ENCODE measurements at places on chromosomes 2 and 18. TPM values are rescaled to one million over a fixed set of nuclear protein-coding genes. Genes with fewer than 3 reads are reported as not detected.
A peak's percentile ranks its signal among the peaks of the same experiment; 100 is the strongest.

Gene SLC38A11
- total RNA-seq: not detected

Gene GRB14
- not detected for total RNA-seq

Gene TANK
- 97.2 TPM for total RNA-seq

Gene HMSD
- total RNA-seq: 25.0 TPM

DNA sequence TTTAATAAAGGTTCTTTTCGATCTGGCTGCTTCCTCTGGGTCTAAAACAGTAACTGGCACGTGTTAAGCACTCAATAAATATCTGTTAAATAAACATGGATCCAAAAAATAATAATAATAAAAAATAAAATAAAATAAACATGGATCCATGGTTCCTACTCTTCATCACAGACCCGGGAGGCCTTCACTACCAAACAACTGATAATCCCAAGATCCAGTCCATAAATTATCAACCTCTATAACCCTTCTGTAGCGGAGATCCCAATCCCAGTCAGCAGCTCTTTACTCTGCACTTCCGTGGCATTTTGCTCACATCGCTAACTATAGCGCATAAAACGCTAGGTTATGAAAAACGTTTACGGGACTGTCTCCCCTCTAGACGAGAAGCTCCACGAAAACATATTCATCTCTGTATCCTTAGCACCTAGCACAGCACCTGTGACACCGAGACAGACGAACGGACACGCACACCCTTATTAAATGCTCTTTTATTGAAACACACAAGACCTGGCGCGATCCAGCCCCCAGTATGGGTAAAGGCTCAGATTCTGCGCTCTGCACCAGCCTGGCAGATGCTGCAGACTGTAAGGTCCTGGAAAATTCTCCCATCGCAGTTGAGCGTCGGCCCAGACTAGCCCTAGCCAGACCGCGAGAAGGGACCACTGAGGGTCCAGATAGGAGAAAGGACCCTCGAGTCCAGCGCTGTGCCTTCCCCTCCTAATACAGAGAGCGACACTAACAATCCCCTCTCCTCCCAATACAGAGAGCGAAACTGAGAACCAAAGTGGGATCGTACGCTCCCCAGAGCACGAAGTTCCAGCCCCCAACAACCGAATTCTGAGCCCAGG lies 770 bp downstream of the NBAS start:
- H3K27ac ChIP-seq: peak overlapping the region; percentile 94
- H3K27me3 ChIP-seq: peaks cover 3% of the 10 kb centered on the region
- peak overlapping the region; percentile 99 for H3K4me3 ChIP-seq
- no peak for DNase-seq
- peaks cover 2% of the 10 kb centered on the region for H3K36me3 ChIP-seq
- H3K4me1 ChIP-seq: peaks cover 31% of the 10 kb centered on the region

- H3K36me3 ChIP-seq: no peaks in the 10 kb centered on the region
- no peak overlapping the region for H3K27ac ChIP-seq
- no peaks in the 10 kb centered on the region for H3K4me1 ChIP-seq
- DNase-seq: no peak
- no peak overlapping the region for H3K4me3 ChIP-seq
Observed at GRCh38 chr18:10418836-10419235, 35.6 kb upstream of the APCDD1 start.

- no peak for DNase-seq
- no peak overlapping the region for H3K27ac ChIP-seq
- H3K36me3 ChIP-seq: no peaks in the 10 kb centered on the region
Observed at GRCh38 chr2:53286345-53286744, 481.3 kb upstream of the CHAC2 start.

- no peak for DNase-seq
- H3K36me3 ChIP-seq: no peaks in the 10 kb centered on the region
- peaks cover 35% of the 10 kb centered on the region for H3K27me3 ChIP-seq
Observed at GRCh38 chr2:94958245-94958644, 67.3 kb upstream of the MAL start.

DNA sequence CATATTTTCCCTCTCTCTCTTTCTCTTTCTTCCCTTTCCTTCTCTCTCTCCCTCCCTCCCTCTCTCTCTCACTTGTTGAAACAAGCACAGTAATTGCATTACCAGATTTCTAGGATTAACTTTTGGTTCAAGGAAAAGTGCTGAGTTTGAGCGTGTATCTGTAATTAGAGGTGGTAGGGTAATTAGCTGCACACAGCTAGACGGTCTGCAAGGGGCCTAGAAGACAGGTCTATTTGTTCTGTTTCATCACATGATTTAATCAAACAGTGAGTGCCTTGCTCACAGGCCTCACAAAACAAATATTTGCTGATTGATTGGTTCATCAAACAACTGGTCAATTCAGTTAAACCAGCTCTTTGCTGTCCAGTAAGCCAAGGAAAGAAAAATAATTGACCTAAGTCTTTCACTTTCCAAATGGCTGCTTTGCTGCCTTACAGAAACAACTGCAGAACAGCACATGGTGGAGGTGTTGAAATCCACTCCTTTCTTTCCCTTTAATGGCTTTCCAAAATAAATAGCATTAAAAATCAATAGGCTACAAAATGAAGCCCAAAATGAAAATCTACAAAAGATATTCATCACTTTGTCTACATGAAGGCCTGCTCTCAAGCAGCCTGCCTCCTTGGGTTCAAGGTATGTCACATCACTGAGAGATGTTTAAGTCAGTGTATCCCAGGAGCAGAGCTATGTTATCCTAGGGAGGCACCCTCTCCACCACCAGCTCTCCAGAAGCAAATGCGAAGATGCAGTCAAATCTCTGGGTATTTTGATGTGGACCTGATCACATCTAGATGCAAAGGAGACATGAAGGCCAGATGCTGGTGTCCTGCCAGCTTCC lies 264.4 kb upstream of the SIX2 start:
- no peak overlapping the region for H3K4me3 ChIP-seq
- no peaks in the 10 kb centered on the region for H3K36me3 ChIP-seq
- H3K27ac ChIP-seq: no peak overlapping the region
- H3K27me3 ChIP-seq: peaks cover 4% of the 10 kb centered on the region
- H3K4me1 ChIP-seq: peaks cover 1% of the 10 kb centered on the region

GRCh38 chr2:25071966-25072365 lies 30.1 kb downstream of the EFR3B start:
- no peaks in the 10 kb centered on the region for H3K36me3 ChIP-seq
- no peaks in the 10 kb centered on the region for H3K4me1 ChIP-seq
- peaks cover 9% of the 10 kb centered on the region for H3K27me3 ChIP-seq
- H3K4me3 ChIP-seq: no peak overlapping the region

DNA sequence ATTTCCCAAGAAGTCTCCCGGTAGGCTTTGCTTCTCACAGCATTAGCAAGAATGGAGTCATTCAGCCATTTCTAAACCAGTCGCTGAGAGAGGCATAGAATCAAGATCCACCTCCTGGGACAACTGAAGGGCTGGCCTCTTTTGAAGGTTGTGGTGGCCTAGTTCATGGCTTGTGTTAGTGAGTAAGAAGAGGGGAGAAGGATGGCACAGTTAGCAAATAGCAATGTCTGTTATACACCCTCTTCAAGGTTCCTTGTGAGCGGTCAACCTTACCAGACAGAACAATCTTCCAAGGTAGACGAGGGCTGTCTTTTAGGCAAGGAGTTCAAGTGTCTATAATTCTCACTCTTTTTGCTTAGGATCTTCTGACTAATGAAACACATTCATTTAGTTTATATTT lies 35.4 kb upstream of the DNAH7 start:
- no peak overlapping the region for H3K27ac ChIP-seq
- DNase-seq: no peak
- H3K4me3 ChIP-seq: no peak overlapping the region
- peaks cover 17% of the 10 kb centered on the region for H3K4me1 ChIP-seq
- H3K27me3 ChIP-seq: no peaks in the 10 kb centered on the region
- H3K36me3 ChIP-seq: no peaks in the 10 kb centered on the region

GRCh38 chr2:146321175-146321574 lies 1523.7 kb upstream of the ACVR2A start:
- DNase-seq: no peak
- H3K27ac ChIP-seq: no peak overlapping the region
- H3K4me1 ChIP-seq: no peaks in the 10 kb centered on the region
- H3K27me3 ChIP-seq: no peaks in the 10 kb centered on the region

DNA sequence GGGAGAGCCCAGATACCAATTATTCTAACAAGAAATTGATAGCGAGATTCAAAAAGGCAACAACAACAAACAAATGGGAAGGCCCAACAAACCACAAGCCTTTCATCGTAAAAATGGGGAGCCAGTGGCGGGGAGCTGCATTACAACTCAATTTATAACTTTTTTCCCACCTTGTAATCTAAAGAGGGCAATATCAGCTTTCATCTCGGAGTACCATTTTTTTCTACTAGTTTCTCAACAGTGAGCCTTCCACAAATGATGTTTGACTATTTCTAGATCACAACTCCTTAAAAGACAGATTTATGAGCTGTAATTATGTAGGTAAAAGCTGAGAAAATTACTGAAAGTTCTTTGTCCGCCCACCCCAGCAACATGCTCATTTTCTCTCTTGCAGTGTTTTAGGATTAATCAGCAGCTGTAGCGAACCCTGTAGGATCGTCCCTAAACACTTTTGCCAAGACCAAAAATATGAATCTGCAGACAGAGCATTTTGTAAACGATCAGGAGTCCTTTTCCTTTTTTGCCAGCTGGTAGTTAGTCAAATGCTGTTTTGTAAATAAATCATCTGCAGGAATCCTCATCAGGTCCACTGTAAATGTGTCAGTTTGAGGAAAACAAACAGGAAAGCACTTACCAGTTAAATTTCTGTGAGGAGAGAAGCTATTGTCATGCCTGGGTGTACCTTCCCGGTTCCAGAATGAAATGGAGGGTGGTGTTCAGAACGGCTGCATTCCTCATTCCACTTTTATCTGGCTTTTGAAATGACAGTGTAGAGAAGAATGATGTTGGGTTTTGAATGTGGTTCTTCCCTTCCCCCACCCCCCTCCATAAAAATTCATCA lies 53.2 kb downstream of the EEF1B2 start:
- H3K4me3 ChIP-seq: no peak overlapping the region
- H3K27ac ChIP-seq: no peak overlapping the region
- no peaks in the 10 kb centered on the region for H3K4me1 ChIP-seq
- H3K27me3 ChIP-seq: peaks cover 24% of the 10 kb centered on the region

- H3K27ac ChIP-seq: no peak overlapping the region
- H3K4me3 ChIP-seq: no peak overlapping the region
- H3K27me3 ChIP-seq: no peaks in the 10 kb centered on the region
Observed at GRCh38 chr18:48719974-48720654, 181.3 kb downstream of the CTIF start.

DNA sequence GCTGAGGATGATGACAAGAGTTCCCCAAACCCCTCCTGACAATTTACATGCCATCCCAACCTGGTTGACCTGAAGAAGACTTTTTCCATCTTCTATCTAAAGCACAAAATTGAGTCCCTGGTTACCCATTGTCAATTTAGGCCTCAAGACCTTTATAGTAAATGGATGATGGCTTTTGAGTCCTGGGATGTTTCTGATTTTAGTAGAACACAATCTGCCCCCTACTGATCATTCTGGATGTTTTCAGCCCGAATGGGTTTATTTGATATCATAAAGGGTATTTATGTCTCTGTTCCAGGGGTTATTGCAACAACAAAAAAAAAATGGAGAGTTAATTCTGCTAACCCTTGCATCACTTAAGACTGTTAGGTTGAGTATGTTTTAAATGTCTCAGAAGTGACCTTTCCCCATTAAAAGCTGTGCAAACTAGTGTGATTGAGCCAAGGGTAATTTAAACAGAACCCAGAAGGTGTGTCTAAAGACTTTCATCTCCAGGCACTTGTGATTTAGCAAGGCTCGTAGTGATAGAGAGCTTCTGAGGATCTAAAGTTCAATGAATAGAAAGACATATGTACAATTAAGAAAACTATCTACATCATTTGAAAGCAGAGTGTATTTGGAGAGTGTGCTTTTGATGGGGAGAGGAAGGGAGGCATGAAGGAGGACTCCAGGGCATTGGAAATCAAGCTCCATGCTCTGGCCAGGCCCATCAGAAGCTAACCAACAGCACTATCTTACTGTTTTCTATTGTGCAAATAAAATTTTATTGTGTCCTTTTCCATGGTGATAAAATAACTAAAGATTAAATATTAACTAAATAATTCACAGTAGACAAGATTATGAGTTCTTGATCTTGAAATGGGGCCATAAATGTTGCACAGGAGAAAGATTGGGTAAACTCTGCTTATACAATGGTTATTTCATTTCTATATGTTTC lies 96.6 kb upstream of the NOSTRIN start:
- H3K27ac ChIP-seq: no peak overlapping the region
- no peaks in the 10 kb centered on the region for H3K27me3 ChIP-seq
- DNase-seq: no peak

DNA sequence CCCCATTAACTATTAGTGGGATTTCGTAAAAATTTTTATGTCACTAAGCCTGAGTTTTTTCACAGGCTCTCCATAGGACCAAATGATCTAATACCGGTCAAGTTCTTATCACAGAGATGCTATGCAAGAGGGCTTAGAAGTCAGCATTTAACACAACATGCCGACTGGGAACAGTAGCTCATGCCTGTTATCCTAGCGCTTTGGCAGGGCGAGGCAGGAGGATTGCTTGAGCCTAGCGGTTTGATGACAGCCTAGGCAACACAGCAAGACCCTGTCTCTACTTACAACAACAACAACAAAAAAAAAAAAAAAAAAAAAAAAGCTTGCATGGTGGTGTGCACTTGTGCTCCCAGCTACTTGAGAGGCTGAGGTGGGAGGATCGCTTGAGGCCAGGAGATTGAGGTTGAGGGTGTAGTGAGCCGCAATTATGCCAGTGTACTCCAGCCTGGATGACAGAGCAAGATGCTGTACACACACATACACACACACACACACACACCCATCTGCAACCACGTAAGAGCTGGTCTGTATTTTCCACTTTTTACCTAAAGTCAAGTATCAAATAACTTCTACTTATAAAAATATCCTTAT lies 67.6 kb upstream of the FAM124B start:
- no peak overlapping the region for H3K4me3 ChIP-seq
- H3K27me3 ChIP-seq: no peaks in the 10 kb centered on the region
- H3K4me1 ChIP-seq: no peaks in the 10 kb centered on the region
- peaks cover 3% of the 10 kb centered on the region for H3K36me3 ChIP-seq
- DNase-seq: no peak

DNA sequence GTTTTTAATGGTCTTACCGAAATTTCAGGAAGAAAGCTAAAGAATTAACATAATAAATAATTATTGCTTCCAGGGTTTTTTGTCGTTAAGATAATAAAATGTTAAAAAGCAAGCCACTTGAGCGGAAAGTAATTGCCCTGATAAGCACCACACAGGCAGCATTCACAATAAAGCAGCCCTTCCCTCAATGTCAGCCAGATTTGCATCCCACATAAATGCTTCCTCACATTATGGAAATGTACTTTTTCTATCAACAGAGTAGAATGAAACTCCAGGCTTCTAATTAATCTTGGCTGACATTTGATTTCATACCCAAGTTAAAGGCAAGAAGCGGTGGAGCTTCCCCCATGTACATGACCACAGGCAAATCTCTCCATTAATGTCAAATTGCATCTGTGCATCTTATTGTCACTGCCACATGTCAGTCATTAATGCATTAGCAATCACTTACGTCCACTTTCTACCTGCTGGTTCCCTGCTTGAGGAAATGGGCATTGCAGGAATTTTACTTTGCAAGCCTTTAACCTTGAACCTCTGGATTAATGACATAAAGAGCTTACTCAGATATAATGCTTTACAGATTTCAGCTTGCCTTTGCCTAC lies 26.2 kb downstream of the PTPRM start:
- H3K4me1 ChIP-seq: no peaks in the 10 kb centered on the region

- peaks cover 2% of the 10 kb centered on the region for H3K4me1 ChIP-seq
- no peaks in the 10 kb centered on the region for H3K36me3 ChIP-seq
Observed at GRCh38 chr2:41160439-41160838, 708.5 kb upstream of the SLC8A1 start.
